ENCODE measurements at places on chromosomes 2 and 18.

- H3K36me3 ChIP-seq, result no peaks in the 10 kb centered on the region
- H3K27me3 ChIP-seq, result no peaks in the 10 kb centered on the region
- peaks cover 4% of the 10 kb centered on the region for H3K4me1 ChIP-seq
- H3K4me3 ChIP-seq, result no peak overlapping the region
- ATAC-seq, result no peak
Measured at GRCh38 chr2:233966388-233966787, 49.2 kb downstream of the TRPM8 start.

- no peaks in the 10 kb centered on the region for H3K4me1 ChIP-seq
- no peaks in the 10 kb centered on the region for H3K36me3 ChIP-seq
- H3K27ac ChIP-seq, result no peak overlapping the region
- no peaks in the 10 kb centered on the region for H3K27me3 ChIP-seq
- H3K4me3 ChIP-seq, result no peak overlapping the region
Measured at GRCh38 chr2:49569176-49569575, 414.9 kb upstream of the FSHR start.

DNA sequence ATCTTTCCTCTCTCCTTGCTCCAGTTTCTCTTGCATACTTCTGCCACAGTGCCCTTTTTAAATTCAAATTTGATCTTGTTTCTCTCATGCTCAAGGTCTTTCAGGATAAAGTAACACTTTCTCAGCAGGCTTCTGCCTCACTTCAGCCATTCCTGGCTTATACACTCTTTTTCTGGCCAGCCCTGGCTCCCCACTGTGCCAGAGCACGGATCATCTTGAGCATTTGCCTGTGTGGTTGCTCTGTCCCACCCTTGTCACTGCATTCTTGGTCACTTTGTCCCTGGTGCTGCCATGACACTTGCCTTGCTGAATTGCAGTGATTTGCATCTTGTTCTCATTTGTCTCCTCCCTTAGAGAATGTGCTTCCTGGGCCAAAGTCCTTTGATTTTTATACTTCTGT, 634.3 kb downstream of the TMEM182 start:
- ATAC-seq, result no peak
- no peak overlapping the region for H3K4me3 ChIP-seq
- H3K36me3 ChIP-seq, result no peaks in the 10 kb centered on the region
- H3K27me3 ChIP-seq, result no peaks in the 10 kb centered on the region
- no peaks in the 10 kb centered on the region for H3K4me1 ChIP-seq
- no peak overlapping the region for H3K27ac ChIP-seq

DNA sequence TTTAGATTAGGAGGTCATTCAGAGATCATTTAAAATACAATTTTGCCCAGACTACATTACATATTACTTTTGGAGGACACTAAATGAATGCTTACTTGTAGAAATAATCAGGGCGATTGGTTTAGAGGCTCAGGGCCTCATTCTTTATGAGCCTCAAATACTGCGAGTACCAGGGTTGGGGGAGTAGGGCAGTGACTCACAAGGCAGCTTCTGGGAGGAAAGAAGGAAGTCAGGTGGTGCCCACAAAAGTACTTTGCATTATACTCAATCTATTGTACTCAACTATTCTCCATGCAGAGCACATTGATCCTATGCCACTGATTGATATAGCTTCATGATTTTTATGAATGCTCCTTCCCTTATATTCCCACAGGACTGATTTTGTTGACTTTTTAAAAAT, 166.9 kb downstream of the SOCS6 start:
- no peaks in the 10 kb centered on the region for H3K4me1 ChIP-seq
- peaks cover 8% of the 10 kb centered on the region for H3K27me3 ChIP-seq
- no peak overlapping the region for H3K4me3 ChIP-seq
- H3K36me3 ChIP-seq, result no peaks in the 10 kb centered on the region

DNA sequence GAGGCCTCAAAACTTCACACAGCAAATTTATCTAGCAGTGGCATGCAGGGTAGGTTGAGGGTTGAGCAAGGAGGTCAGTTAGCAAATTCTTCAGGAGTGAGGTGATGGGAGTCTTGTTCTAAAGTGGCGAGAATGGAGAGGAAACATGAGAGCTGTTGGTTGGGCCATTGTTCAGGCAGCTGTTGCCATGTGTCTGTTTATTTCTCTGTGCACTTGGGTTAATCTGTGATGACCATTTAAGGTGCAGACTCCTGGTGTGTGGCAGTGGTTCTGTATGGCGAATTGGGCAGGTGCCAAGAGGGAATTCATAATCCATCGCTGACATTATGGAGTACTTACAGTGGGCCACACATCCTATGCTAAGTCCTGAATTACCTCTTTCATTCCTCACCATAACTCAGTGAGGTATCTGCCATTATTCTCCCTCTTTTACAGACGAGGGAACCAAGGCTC, 30.4 kb downstream of the TMEM178A start:
- no peak overlapping the region for H3K4me3 ChIP-seq
- H3K27ac ChIP-seq, result no peak overlapping the region
- no peaks in the 10 kb centered on the region for H3K36me3 ChIP-seq
- no peaks in the 10 kb centered on the region for H3K4me1 ChIP-seq
- ATAC-seq, result no peak

- no peak overlapping the region for H3K4me3 ChIP-seq
- no peaks in the 10 kb centered on the region for H3K4me1 ChIP-seq
- H3K27me3 ChIP-seq, result peaks cover 4% of the 10 kb centered on the region
- no peak overlapping the region for H3K27ac ChIP-seq
- no peak for ATAC-seq
Measured at GRCh38 chr2:29743516-29743915, 177.9 kb downstream of the ALK start.

GRCh38 chr2:34547340-34547739, 948.2 kb upstream of the FAM98A start:
- H3K4me3 ChIP-seq, result no peak overlapping the region
- no peaks in the 10 kb centered on the region for H3K36me3 ChIP-seq

- no peak overlapping the region for H3K27ac ChIP-seq
- no peaks in the 10 kb centered on the region for H3K36me3 ChIP-seq
- no peak for ATAC-seq
- H3K4me1 ChIP-seq, result no peaks in the 10 kb centered on the region
- H3K4me3 ChIP-seq, result no peak overlapping the region
Measured at GRCh38 chr18:59656373-59656887, 40.8 kb downstream of the CCBE1 start.

DNA sequence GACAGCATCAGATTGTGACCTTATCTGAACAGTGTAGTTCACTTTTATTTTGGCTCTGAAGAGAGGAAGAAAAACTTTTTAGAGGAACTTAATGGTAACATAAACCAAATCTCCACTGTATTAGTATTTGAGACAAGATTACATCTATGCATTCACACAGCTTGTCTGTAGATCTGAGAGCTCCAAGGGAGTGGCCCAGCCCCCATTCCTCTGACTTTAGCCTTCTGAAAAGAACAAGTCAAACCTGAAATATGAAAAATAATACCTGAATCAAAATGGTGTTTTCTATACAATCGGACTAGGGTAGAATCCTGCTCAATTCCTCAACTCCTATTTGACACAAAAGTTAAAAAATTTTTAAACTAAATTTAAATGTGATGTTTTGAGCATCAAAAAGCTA, 23.1 kb downstream of the STARD7 start:
- no peak overlapping the region for H3K4me3 ChIP-seq
- no peak for ATAC-seq
- peaks cover 10% of the 10 kb centered on the region for H3K4me1 ChIP-seq
- peak overlapping the region; percentile 58 for H3K27ac ChIP-seq

DNA sequence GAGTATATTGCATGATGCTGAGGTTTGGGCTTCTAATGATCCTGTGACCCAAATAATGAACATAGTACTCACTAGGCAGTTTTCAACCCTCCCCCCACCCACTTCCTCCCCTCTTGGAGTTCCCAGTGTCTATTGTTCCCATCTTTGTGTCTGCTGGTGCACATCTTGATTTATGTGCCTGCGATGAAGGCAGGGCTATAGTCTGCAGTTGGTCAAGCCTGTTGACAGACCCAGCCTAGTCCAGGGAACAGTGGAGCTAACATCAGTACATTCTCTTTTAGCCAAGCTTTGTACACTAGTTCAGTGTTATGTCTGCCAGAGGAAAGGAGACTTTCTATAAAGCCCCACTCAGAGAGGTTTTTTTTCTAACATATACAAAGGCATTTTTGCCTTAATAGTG, 287.6 kb downstream of the CPS1 start:
- H3K4me3 ChIP-seq, result no peak overlapping the region
- no peaks in the 10 kb centered on the region for H3K36me3 ChIP-seq
- no peak for ATAC-seq

DNA sequence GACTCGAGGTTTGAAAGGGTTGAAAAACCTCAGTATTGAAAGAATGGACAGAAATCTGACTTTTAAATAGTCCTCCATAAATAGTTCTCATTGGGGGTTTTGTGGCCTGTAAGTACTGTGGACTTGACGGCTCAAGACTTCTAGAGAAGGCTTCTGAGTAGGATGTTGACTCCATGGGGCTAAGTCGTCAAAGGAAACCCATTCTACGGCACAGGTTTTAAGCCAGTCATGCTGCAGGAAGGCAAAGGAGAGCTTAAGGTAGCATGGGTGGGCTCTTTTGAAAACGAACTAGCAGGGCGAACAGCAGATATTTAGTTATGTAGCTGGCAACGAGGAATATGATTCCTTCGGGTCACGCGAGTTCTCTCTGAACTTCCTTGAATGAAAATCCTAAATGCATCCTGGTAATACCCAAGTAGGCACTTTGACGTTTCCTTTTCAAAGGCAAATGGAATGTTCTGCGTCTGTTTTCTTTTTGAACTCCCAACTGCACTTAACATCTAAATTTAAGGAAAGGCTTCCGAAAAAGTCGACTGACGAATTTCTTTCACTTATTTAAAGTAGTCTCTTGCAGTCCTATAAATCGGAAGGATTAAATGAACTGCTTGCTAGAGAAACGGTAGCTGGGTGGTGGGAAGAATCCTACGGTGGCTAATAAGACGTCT, 1.1 kb upstream of the NEDD4L start:
- peaks cover 10% of the 10 kb centered on the region for H3K4me1 ChIP-seq
- H3K27ac ChIP-seq, result no peak overlapping the region
- H3K4me3 ChIP-seq, result peak overlapping the region; percentile 70
- H3K27me3 ChIP-seq, result peaks cover 35% of the 10 kb centered on the region

DNA sequence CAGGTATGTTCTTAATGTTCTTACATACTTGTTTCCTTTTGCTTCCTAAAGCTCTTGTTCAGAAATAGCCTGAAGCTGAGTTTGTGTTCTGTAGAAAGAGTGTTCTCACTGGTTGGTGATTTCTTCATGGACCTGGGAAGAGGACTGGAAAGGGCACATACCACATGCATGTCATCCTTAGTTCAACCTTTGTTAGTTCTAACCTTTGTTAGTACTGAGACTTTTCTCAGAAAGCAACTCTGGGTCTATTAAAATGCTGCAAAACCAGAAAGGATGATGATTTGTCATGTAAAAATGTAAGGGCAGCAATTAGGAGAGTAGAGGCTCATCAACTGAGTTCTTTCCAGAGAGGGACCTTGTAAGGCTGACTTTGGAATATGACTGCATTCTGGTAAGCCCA, 2.5 kb upstream of the FAP start:
- ATAC-seq, result no peak
- H3K4me3 ChIP-seq, result no peak overlapping the region
- no peak overlapping the region for H3K27ac ChIP-seq
- H3K4me1 ChIP-seq, result no peaks in the 10 kb centered on the region
- no peaks in the 10 kb centered on the region for H3K36me3 ChIP-seq

- H3K27ac ChIP-seq, result no peak overlapping the region
- H3K27me3 ChIP-seq, result peaks cover 8% of the 10 kb centered on the region
- H3K4me1 ChIP-seq, result no peaks in the 10 kb centered on the region
- no peak for ATAC-seq
- H3K4me3 ChIP-seq, result no peak overlapping the region
Measured at GRCh38 chr2:182033449-182033848, 47.8 kb downstream of the PPP1R1C start.

GRCh38 chr2:208929139-208929864, 494.5 kb upstream of the MAP2 start:
- no peaks in the 10 kb centered on the region for H3K4me1 ChIP-seq
- H3K4me3 ChIP-seq, result no peak overlapping the region
- no peaks in the 10 kb centered on the region for H3K36me3 ChIP-seq
- no peak for ATAC-seq
- no peaks in the 10 kb centered on the region for H3K27me3 ChIP-seq

- no peak overlapping the region for H3K4me3 ChIP-seq
- H3K27ac ChIP-seq, result no peak overlapping the region
- H3K36me3 ChIP-seq, result no peaks in the 10 kb centered on the region
- H3K4me1 ChIP-seq, result no peaks in the 10 kb centered on the region
- H3K27me3 ChIP-seq, result no peaks in the 10 kb centered on the region
Measured at GRCh38 chr18:74739926-74740325, 142.3 kb downstream of the ZNF407 start.

DNA sequence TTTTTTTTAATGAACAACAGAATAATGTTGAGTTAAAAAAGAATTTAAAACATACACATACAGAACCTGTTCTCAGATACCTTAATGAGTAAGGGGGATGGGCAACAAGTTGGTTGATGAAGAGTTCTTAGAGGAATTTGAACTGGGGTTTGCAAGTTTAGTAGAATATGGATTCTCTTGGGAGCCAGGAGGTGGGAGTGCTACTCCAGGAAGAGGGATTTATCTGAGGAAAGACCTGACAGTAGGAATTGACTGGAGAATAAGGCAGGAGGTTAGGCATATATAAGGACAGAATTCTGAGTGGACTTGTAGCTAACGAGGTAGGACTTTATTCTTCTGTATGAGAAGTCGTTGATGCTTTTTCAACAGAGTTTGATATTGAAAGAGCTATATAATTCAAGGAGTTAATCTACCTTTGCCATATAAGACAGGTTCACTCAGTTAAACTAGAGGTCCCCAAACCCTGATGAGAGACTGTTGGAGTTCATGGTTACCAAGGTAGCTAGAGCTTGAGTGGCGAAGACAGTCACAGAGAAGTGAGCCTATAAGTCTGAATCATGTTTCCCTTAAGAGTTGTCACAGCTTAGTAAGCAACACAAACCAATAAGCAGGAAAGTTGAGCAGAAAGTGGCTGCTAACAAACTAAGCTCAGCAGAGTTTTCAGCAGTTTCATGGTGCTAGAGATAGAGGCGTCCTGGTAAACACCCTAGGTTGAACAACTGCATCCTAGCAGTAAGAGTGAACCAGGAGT, 88.2 kb downstream of the NCOA1 start:
- no peaks in the 10 kb centered on the region for H3K27me3 ChIP-seq
- H3K4me3 ChIP-seq, result peak overlapping the region; percentile 65

DNA sequence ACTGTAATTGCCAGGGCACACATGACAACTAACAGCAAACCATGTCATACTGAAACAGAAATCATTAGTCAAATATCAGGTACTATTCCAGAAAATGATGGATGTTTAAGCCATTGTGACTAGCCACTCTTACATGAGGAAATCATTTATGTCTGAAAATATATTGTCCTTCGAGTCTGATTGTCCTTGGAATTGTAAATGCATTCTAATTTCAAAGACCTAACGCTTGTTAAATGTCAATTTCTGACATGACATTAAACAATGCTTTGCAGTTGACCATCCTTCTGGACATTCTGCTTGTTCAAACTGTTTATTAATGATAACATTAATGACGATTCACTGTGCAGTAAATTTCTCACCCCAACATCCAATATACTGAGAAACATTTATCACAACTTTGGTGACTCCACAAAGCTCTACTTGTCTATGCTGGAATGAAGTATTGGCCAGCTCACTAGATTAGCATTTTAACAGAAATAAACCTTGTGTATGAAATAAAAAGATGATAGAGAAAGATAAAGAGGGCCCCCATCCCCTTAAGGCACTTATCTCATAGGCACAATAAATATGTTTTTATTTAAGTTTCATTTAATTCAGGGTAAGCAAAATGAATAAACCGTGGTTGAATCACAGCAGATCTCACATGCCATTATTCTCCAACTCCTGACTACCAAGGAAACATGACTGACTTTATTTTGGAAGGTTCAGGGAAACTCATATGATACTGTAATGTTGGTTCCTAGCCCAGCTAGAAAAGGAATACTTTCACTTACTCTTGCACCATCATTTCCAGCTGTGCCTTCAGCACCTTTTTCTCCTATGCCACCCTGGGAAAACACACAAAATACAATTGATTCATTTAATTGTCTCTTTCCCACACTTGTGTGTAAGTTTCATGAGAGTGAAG, 82.3 kb downstream of the COL3A1 start:
- no peaks in the 10 kb centered on the region for H3K4me1 ChIP-seq
- peaks cover 3% of the 10 kb centered on the region for H3K27me3 ChIP-seq
- no peaks in the 10 kb centered on the region for H3K36me3 ChIP-seq
- H3K27ac ChIP-seq, result no peak overlapping the region

Measured in activated T-helper 17 cell treated with anti-CD3 and anti-CD28 coated beads, Interleukin-2, amount 50 U/mL, for 72 hours (primary cell).